ENCODE measurements at places on chromosomes 13 and 19. TPM values are rescaled to one million over a fixed set of nuclear protein-coding genes. Genes with fewer than 3 reads are reported as not detected.

DNA sequence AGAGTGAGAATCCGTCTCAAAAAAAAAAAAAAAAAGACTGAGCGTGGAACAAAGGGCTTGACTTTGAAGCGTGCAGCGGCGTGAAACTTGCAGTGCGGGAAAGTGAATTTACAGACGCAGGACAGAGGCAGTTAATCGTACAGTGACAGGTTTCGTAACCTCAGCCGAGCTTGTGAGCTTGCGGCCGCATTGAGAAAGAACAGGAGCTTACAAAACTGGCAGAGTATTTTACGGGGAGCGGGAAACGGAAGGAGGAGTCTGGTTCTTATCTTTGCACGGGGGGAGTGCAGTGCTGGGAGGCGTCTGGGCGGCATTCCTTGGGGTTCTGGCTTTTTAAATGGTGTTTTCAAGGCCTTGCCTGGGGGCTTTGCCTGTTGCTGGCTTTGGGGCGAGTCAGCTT lies 6.0 kb upstream of the BSG start:
- no peak overlapping the region for H3K4me3 ChIP-seq
- H3K27ac ChIP-seq, result no peak overlapping the region
- H3K4me1 ChIP-seq, result peaks cover 5% of the 10 kb centered on the region
- H3K27me3 ChIP-seq, result no peaks in the 10 kb centered on the region
- no peak for DNase-seq

PPM1N gene
- total RNA-seq, result 1.1 TPM

GRCh38 chr13:30696278-30697176 lies 38.8 kb upstream of the ALOX5AP start:
- H3K27me3 ChIP-seq, result no peaks in the 10 kb centered on the region
- H3K36me3 ChIP-seq, result no peaks in the 10 kb centered on the region
- no peak overlapping the region for H3K27ac ChIP-seq
- DNase-seq, result no peak
- peaks cover 6% of the 10 kb centered on the region for H3K4me1 ChIP-seq
- no peak overlapping the region for H3K4me3 ChIP-seq

- DNase-seq, result no peak
- H3K27ac ChIP-seq, result no peak overlapping the region
- no peak overlapping the region for H3K4me3 ChIP-seq
- H3K27me3 ChIP-seq, result no peaks in the 10 kb centered on the region
These were observed 46.5 kb upstream of the RCBTB2 start for GRCh38 chr13:48579165-48579918.

DNA sequence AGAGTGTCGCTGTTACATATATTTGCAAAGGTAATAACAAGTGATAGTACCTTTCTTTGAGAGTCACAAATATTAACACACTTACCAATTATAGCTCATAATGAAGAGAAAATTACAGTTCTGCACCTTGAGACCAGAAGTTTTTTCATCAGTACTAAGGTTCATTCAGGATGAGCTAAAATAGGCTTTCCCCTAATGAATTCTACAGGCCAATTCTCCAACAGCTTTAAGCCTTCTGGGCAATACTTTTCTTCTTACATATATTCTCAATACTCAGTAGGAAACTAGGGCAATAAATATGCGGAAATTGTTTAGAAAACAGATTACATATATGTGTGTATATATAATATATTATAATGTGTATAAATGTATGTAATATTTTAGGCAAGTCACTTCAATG lies 2672.8 kb upstream of the PCDH20 start:
- H3K36me3 ChIP-seq, result no peaks in the 10 kb centered on the region
- H3K4me3 ChIP-seq, result no peak overlapping the region
- H3K4me1 ChIP-seq, result no peaks in the 10 kb centered on the region
- no peaks in the 10 kb centered on the region for H3K27me3 ChIP-seq
- no peak overlapping the region for H3K27ac ChIP-seq

- no peak overlapping the region for H3K27ac ChIP-seq
- no peaks in the 10 kb centered on the region for H3K4me1 ChIP-seq
- H3K4me3 ChIP-seq, result no peak overlapping the region
- no peaks in the 10 kb centered on the region for H3K27me3 ChIP-seq
- no peaks in the 10 kb centered on the region for H3K36me3 ChIP-seq
These were observed 129.5 kb upstream of the SLC10A2 start for GRCh38 chr13:103195762-103196161.

DNA sequence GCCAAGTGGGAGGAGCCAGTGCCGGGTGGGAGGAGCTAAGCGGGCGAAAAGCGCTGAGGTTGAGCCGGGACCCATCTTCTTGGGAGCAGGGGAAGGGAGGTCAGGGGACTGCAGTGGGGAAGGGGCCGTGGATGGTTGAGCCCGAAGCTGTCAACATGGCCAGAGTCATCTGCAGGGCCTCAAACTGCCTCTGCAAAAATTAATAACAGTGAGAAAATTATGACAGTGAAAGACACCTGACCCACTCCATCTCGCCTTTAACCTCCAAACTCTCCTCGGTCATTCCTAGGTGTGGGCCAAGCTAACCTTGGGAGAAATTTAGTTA lies 30.1 kb downstream of the ZNF557 start:
- H3K36me3 ChIP-seq, result no peaks in the 10 kb centered on the region
- DNase-seq, result no peak
- peak overlapping the region; percentile 95 for H3K27ac ChIP-seq
- H3K4me3 ChIP-seq, result no peak overlapping the region

DNA sequence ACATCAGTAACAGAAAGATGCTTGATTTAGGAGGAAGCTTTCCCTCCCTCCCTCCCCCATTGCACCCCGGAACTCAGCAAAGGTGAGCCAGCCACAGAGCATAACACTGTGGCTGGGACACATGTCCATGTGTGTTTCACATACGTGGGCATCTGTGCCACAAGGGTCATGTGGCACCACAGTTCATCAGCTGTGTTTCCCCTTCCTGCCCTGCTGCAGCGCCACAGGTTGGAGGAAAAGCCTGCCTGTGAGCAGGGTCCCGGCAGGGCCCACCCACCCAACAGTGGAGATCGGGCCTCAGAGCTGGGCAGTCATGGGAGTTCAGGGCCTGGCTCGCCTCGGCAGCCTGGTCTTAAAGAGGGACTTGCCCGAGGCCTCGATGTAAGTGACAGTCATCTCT lies 2.8 kb downstream of the ACP5 start:
- DNase-seq, result no peak
- H3K36me3 ChIP-seq, result no peaks in the 10 kb centered on the region
- no peak overlapping the region for H3K27ac ChIP-seq

- peak overlapping the region; percentile 87 for H3K27ac ChIP-seq
- no peak overlapping the region for H3K4me3 ChIP-seq
- H3K4me1 ChIP-seq, result peaks cover 38% of the 10 kb centered on the region
- no peaks in the 10 kb centered on the region for H3K27me3 ChIP-seq
- no peak for DNase-seq
These were observed 155.2 kb downstream of the DPF1 start for GRCh38 chr19:38068826-38069225.

GRCh38 chr13:67231289-67232000 lies 1.3 kb upstream of the PCDH9 start:
- H3K36me3 ChIP-seq, result no peaks in the 10 kb centered on the region
- no peaks in the 10 kb centered on the region for H3K4me1 ChIP-seq
- H3K27me3 ChIP-seq, result no peaks in the 10 kb centered on the region
